Mesothelial cell of epicardium (in vitro differentiated cells): ENCODE measurements at places on chromosomes 3 and 15.

GRCh38 chr3:122233101-122233952 lies 49.9 kb downstream of the CASR start:
- H3K27ac ChIP-seq, result no peak overlapping the region
- DNase-seq, result no peak
- H3K4me3 ChIP-seq, result no peak overlapping the region
- no peaks in the 10 kb centered on the region for H3K4me1 ChIP-seq

- no peaks in the 10 kb centered on the region for H3K4me1 ChIP-seq
- H3K4me3 ChIP-seq, result no peak overlapping the region
- no peak for DNase-seq
- H3K27ac ChIP-seq, result no peak overlapping the region
These were observed 134.8 kb upstream of the TTC14 start for GRCh38 chr3:180467177-180467576.

DNA sequence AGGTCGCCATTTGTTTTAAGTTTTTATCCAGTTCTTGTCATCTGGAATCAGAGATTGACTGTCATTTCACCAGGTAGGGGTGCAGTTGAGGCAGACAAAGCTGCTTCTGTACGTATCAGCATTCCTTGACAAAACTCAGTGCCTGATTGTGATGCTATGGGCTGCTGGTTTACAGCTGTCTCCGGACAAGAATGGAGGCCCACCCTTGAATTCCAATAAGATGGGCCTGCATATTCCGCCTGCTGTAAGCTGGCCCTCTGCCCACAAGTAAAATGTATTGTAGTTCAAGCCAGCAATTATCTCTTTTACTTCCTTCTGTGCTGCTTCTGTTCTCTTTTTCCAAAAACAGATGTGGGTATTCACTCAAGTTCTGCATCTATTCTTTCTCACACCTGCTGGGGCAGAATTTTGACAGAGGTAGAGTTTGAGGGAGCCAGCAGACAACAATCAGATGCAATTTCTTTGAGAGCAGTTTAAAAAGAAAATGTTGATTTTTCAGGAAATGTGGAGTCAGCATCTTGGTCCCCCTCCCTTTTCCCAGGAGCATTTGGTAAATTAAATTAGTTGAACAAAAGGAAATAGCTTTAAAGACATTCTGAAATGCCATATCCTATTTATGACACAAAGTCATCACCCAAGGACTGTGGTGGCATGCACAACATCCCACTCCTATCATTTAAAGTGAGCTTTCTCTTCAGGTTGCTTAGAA lies 53.5 kb downstream of the IQCH start:
- no peak for DNase-seq
- H3K27me3 ChIP-seq, result peaks cover 2% of the 10 kb centered on the region
- H3K36me3 ChIP-seq, result no peaks in the 10 kb centered on the region
- H3K27ac ChIP-seq, result peak overlapping the region; percentile 43

DNA sequence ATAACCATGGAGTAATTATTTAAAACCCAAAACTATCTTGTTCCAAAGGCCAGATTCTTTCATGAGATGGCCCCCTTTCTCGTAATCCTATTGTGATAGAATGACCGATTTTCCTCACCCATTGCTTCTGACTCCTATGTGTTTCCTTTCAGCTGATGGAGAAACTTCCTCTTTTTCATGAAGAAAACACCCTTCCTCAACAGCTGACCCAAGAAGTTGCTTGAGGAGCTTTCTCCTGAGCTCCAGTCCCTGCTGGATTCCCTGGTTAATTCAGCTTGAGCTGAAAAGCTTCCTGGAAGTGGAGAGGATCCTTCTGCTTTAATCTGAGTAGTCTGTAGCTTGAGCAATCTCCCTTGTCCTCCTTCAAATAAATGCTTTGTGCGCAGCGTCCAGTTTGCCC lies 75.0 kb downstream of the BFSP2 start:
- H3K4me3 ChIP-seq, result no peak overlapping the region
- no peaks in the 10 kb centered on the region for H3K36me3 ChIP-seq
- no peak for DNase-seq
- H3K4me1 ChIP-seq, result peaks cover 40% of the 10 kb centered on the region
- no peak overlapping the region for H3K27ac ChIP-seq
- H3K27me3 ChIP-seq, result no peaks in the 10 kb centered on the region
